ENCODE measurements at places on chromosomes 1 and 21. TPM values are rescaled to one million over a fixed set of nuclear protein-coding genes. Genes with fewer than 3 reads are reported as not detected.

Gene ANKRD34A
- 0.28 TPM for total RNA-seq

Gene DENND2C
- 3.7 TPM for total RNA-seq

Gene PDE4B
- total RNA-seq, result 25.4 TPM

Gene TTC34
- 0.28 TPM for total RNA-seq

Gene ACKR1
- not detected for total RNA-seq

Gene LEMD1
- not detected for total RNA-seq

Gene PADI2
- total RNA-seq, result 0.19 TPM

Gene DCDC2B
- not detected for total RNA-seq

Gene TPTE
- total RNA-seq, result not detected

Gene FMO1
- total RNA-seq, result 0.28 TPM

Gene HTR6
- total RNA-seq, result not detected

Gene OR2L5
- not detected for total RNA-seq

Gene NBPF4
- not detected for total RNA-seq

Gene S100A3
- total RNA-seq, result 2.8 TPM

Gene UMODL1
- total RNA-seq, result under 0.01 TPM

Gene MCOLN3
- 0.28 TPM for total RNA-seq

Gene SERPINC1
- total RNA-seq, result not detected

Gene AK5
- total RNA-seq, result 77.0 TPM

Gene FCRLA
- total RNA-seq, result 2.3 TPM

Gene MRPL39
- total RNA-seq, result 49.5 TPM

Gene AVPR1B
- not detected for total RNA-seq

Gene KRTAP7-1
- total RNA-seq, result not detected

Gene TMEM240
- total RNA-seq, result 1.5 TPM

Gene IL22RA1
- not detected for total RNA-seq

Gene HES3
- not detected for total RNA-seq

Gene BCAS2
- total RNA-seq, result 62.3 TPM

Gene SYT6
- total RNA-seq, result not detected

Gene RGS16
- total RNA-seq, result 0.58 TPM

Gene NPL
- 2.1 TPM for total RNA-seq

Gene THEM5
- total RNA-seq, result not detected

Gene AMY2A
- not detected for total RNA-seq

Gene ACP6
- 5.1 TPM for total RNA-seq

Gene RNU11
- total RNA-seq, result not detected

Gene PPIAL4G
- not detected for total RNA-seq

Gene SIPA1L2
- total RNA-seq, result 5.1 TPM

Data from regular cardiac myocyte (primary cell).